Endothelial cell of umbilical vein (primary cell): ENCODE measurements at places on chromosomes 12 and 14. TPM values are rescaled to one million over a fixed set of nuclear protein-coding genes. Genes with fewer than 3 reads are reported as not detected.

Gene PPM1H
- 1.0 and 1.1 TPM in 2 replicates for polyA plus RNA-seq

Gene SUPT16H
- 45.2 and 53.1 TPM in 2 replicates for polyA plus RNA-seq

Gene EML1
- polyA plus RNA-seq: 20.7 and 22.9 TPM in 2 replicates

Gene DHH
- polyA plus RNA-seq: 2.9 and 4.2 TPM in 2 replicates

Gene KRT79
- not detected in 2 replicates for polyA plus RNA-seq

Gene TOMM20L
- polyA plus RNA-seq: not detected in 2 replicates

Gene CMKLR1
- polyA plus RNA-seq: 0.60 and 0.61 TPM in 2 replicates

DNA sequence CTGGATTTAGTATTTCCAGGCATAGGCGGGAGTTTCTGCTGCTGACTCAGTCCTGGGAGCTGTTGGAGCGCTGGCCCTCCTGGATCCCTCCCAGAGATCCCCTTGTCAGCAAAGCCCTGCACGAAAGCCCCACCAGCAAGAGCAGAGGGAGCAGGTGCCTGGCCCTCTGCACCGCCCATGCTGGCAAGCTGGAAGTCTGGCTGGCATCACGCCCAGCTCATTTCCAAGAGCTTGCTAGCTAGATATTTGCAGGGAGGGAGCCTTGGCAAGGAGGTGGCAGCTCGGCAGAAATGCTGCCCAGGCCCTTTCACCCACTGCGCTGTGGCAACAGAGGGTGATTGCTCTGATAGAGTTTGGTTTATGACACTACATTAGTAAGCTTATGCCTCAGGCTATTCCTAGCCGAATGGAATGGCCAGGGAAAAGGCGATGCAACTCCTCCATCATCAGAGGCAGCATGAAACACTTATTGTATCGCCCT lies 193.9 kb downstream of the EMP1 start:
- no peak overlapping the region for H3K27ac ChIP-seq
- H3K36me3 ChIP-seq: no peaks in the 10 kb centered on the region
- peak; percentile 9 for DNase-seq
- no peak overlapping the region for H3K4me3 ChIP-seq

DNA sequence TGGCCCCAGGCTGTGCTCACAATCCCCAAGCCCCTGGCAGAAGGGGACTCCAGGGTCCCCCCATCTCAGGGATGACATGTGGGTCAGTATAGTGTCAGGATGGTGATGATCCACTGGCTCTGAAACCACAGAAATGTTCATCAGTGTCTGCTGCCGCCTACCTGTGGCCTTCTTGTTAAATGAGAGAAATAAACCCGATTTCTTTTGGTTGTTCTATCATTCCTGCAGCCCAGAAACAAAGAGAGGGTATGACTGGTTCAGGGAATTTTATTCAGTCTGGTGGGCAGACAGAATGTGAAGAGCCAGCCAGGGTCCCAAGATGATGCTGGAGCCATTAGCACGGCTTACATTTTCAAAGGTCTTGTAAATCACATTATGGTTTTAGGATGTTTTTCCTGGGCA lies 86.6 kb downstream of the CRADD start:
- no peaks in the 10 kb centered on the region for H3K27me3 ChIP-seq
- no peak overlapping the region for H3K4me3 ChIP-seq
- H3K27ac ChIP-seq: no peak overlapping the region

DNA sequence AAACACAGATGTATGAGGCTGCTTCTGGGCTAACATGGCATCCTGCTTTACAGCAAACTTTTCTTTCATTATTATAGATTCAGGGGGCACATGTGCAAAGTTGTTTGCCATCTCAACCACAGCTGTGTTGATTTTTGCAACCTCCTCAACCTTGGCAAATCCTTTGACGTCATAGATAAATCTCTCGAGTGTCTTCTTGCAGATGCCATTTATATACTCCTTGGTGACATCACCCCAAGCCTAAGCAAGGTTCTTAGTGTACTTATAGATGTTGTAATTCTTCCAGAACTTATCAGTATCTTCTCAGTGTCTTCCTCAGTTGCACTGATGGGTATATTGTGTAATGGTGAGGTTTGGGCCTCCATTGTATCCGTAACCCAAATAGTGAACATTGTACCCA lies 135.4 kb upstream of the RPH3A start:
- no peaks in the 10 kb centered on the region for H3K36me3 ChIP-seq
- DNase-seq: no peak
- H3K4me3 ChIP-seq: no peak overlapping the region
- H3K4me1 ChIP-seq: no peaks in the 10 kb centered on the region

- H3K4me3 ChIP-seq: no peak within 1 kb of the TSS
- H3K36me3 ChIP-seq: no peaks in the 10 kb centered on the region
- no peak within 1 kb of the TSS for H3K27ac ChIP-seq
These were observed at the start of gene PRPH for GRCh38 chr12:49295082-49295936. PRPH (plus strand) TSS chr12:49295147; CDS start chr12:49295201, 54 bp downstream.

GRCh38 chr14:59905188-59905587 lies 14.8 kb upstream of the LRRC9 start:
- H3K4me1 ChIP-seq: no peaks in the 10 kb centered on the region
- peaks cover 2% of the 10 kb centered on the region for H3K27me3 ChIP-seq
- no peak overlapping the region for H3K4me3 ChIP-seq
- H3K27ac ChIP-seq: no peak overlapping the region
- H3K36me3 ChIP-seq: no peaks in the 10 kb centered on the region

- no peaks in the 10 kb centered on the region for H3K27me3 ChIP-seq
- H3K36me3 ChIP-seq: no peaks in the 10 kb centered on the region
- H3K4me3 ChIP-seq: no peak overlapping the region
These were observed 91.6 kb downstream of the LRRC74A start for GRCh38 chr14:76917745-76918255.

- peak overlapping the region; percentile 60 for H3K27ac ChIP-seq
- peaks cover 14% of the 10 kb centered on the region for H3K36me3 ChIP-seq
- H3K4me1 ChIP-seq: peaks cover 20% of the 10 kb centered on the region
- peak overlapping the region; percentile 68 for H3K4me3 ChIP-seq
These were observed 653 bp downstream of the PA2G4 start for GRCh38 chr12:56104815-56105608.

DNA sequence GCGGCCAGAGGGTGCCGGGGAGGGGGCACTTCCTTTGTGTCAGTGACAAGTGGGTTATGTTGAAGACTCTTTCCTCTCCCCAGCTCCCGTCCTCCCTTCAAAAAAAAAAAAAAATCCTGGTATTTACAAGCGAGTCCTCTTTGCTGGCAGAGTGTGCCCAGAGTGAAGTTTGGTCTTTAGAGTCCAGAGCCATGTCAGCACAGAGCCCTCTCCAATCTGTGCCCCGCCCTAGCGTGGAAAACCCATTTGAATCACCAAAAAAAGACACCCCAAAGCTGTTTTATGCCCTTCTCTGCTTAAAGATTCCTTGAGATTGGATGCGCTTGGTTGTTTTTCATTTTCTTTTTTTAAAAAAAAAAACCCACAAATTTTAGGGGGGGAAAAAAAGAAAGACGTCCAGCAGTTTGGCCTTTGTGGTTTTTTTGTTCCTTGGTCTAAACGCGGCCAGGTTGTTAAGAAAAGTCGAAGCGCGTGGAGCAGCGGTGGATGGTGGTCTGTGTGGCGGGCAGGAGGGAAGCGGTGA lies 3.3 kb downstream of the NKX2-1 start:
- no peak overlapping the region for H3K4me3 ChIP-seq
- H3K36me3 ChIP-seq: no peaks in the 10 kb centered on the region
- H3K4me1 ChIP-seq: peaks cover 6% of the 10 kb centered on the region
- no peak overlapping the region for H3K27ac ChIP-seq
- no peak for DNase-seq
- peaks cover 89% of the 10 kb centered on the region for H3K27me3 ChIP-seq

DNA sequence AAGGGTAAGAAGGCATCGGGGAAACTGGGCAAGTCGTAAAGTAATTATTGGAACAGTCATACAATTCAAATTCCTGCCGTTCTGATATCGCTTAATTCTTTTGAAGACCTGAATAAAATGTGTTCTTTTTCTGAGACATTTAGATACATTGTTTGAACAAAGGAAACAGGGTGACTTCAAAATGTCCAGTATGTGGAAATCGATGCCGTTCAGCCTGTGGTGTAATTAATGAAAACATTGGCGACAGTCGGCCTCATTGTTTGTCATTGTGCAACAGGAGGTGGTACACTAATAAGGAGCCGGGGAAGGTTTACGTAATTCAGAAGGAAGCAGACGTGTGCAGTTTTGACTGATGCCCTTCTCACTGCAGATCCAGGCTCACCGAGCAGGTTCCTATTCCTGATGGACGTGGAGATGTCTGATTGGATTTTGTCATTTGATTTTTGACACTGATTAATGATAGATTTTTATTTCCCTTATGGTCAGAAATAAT lies 92.7 kb downstream of the BORCS5 start:
- no peaks in the 10 kb centered on the region for H3K4me1 ChIP-seq
- no peak overlapping the region for H3K4me3 ChIP-seq
- H3K27ac ChIP-seq: no peak overlapping the region
- DNase-seq: no peak
- H3K27me3 ChIP-seq: no peaks in the 10 kb centered on the region

DNA sequence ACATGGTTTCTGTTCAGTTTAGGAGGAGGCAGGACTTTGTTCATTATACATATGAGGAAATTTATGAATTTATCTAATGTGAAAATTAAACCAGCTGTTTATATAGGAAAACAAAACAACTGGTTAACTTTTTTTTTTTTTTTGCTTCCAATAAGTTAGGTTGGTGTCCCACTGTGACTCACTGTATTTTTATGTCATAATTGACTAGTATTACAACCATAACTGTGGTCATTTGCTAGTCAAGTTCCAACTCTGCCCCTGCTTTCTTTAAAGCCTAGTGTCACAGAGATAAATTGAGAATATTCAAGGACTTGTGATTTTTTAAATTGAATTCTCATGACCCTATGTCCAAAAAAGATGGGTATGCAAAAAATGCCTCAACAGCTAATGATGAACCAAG lies 227.7 kb downstream of the BCAT1 start:
- no peaks in the 10 kb centered on the region for H3K27me3 ChIP-seq
- no peaks in the 10 kb centered on the region for H3K4me1 ChIP-seq
- H3K36me3 ChIP-seq: no peaks in the 10 kb centered on the region

- H3K4me1 ChIP-seq: no peaks in the 10 kb centered on the region
- no peak for DNase-seq
- no peak overlapping the region for H3K27ac ChIP-seq
- no peak overlapping the region for H3K4me3 ChIP-seq
- no peaks in the 10 kb centered on the region for H3K36me3 ChIP-seq
- H3K27me3 ChIP-seq: peaks cover 39% of the 10 kb centered on the region
These were observed 4.3 kb upstream of the KRT81 start for GRCh38 chr12:52295663-52296062.

DNA sequence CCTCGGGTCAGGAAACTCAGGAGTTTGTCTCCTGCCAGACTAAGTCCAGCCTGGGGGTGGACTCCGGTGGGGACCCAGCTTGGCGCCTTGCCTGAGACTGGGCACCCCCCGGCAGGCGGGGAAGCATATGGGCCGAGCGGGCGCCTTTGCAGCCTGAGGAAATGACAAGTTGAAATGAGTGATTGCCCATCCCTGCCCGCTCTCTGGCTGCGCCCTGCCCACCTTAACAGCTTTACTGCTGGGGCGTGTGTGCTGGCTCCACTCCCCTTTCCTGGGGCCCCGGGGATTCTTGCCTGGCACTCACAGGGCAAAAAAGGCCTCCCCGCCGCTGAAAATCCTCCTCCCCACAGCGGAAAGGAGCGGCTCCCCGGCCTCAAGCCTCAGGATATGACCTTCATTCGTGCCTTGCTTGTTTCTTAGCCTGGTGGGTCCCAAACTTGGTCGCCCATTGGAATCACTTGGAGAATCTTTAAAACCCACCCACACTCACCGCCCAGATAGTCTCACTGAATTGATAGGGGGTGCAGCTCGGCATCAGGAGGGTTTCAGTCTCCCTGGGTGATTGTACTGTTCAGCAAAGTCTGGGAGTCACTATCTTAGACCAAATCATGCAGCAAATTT lies 1.5 kb downstream of the RFLNA start:
- no peaks in the 10 kb centered on the region for H3K36me3 ChIP-seq
- H3K27ac ChIP-seq: peak overlapping the region; percentile 57
- no peaks in the 10 kb centered on the region for H3K27me3 ChIP-seq
- H3K4me1 ChIP-seq: peaks cover 21% of the 10 kb centered on the region
- peak; percentile 37 for DNase-seq

DNA sequence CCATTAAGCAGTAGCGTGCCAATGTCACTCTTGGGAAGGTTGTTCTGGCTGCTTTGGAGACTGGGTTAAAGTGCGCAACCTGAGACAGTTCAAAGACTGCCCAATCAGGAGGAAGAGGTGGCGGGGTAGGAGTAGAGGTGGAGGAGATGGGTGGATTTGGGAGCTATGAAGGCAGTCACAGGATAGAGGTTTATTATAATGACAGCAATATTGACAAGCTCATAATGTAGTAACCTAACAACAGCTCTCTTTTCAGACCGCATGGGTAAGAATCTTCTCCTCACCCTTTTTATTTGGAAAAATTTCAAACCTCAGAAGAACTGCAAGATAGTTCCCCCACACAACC lies 5.3 kb upstream of the PSMD9 start:
- H3K4me3 ChIP-seq: no peak overlapping the region
- H3K27me3 ChIP-seq: no peaks in the 10 kb centered on the region
- H3K36me3 ChIP-seq: no peaks in the 10 kb centered on the region
- H3K27ac ChIP-seq: no peak overlapping the region
- DNase-seq: no peak
- peaks cover 4% of the 10 kb centered on the region for H3K4me1 ChIP-seq

DNA sequence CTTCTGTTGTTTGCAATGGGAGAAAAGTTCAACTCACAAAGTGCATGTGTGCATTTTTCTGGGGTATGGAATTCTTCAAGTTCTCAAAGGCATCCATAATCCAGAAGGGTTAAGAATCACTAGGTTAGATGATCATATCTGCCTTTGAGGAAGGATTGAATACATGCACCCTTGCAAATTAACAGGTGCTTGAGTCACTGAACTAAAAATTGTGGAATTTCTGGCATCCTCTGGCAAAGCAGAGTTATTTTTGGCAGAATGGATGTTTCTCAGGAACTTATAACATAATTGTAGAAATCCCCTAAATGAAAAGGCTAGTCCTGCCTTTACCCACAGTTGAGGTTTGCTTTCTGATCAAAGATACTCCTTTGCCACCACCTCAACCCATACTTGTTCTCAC lies 136.5 kb upstream of the DYRK2 start:
- no peak overlapping the region for H3K27ac ChIP-seq
- H3K4me3 ChIP-seq: no peak overlapping the region
- H3K4me1 ChIP-seq: no peaks in the 10 kb centered on the region
- no peaks in the 10 kb centered on the region for H3K27me3 ChIP-seq
- no peaks in the 10 kb centered on the region for H3K36me3 ChIP-seq

DNA sequence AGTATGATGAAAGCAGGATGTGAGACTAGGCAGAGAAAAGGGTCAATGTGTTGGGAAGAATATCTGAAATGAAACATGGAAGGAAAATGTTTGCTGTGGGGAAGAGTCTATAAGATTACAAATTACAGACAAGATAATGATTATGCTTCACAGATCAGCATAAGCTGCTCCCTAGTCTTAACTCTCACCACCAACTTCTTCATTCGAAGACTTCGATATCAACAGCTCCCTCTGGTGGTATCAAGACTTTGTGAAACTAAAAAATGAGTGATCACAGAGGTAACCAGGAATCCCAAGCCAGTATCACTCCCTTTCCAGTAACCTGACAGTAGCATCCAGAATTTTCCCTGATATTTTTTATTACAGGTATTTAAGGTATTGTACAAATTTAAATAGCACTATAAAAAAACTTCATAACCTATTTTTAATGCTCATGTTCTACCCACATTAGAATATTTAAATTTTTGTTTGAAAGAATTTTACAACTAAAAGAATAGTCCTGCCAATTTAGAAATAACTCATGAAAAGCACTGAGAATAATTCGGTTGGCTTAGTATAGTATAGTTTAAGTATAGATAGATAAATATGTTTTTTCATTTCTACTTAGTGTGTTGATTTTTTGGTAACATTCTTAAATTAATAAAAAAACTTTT lies 84.4 kb downstream of the C2CD5 start:
- no peaks in the 10 kb centered on the region for H3K4me1 ChIP-seq
- no peak overlapping the region for H3K4me3 ChIP-seq
- H3K27me3 ChIP-seq: no peaks in the 10 kb centered on the region
- H3K27ac ChIP-seq: no peak overlapping the region

GRCh38 chr14:77306851-77307496 lies 13.7 kb downstream of the POMT2 start:
- peaks cover 4% of the 10 kb centered on the region for H3K36me3 ChIP-seq
- no peaks in the 10 kb centered on the region for H3K27me3 ChIP-seq
- H3K4me1 ChIP-seq: peaks cover 23% of the 10 kb centered on the region
- peak; percentile 44 for DNase-seq
